ENCODE measurements at places on chromosomes 4 and X. TPM values are rescaled to one million over a fixed set of nuclear protein-coding genes. Genes with fewer than 3 reads are reported as not detected.

GRCh38 chr4:144739511-144740033 is 93.6 kb downstream of the HHIP start:
- DNase-seq = no peak

Gene KDR
- total RNA-seq = not detected

- DNase-seq = peak; percentile 58
Measured at GRCh38 chrX:136577552-136577951, 45.5 kb downstream of the VGLL1 start.

Gene CCDC160
- not detected for total RNA-seq

DNA sequence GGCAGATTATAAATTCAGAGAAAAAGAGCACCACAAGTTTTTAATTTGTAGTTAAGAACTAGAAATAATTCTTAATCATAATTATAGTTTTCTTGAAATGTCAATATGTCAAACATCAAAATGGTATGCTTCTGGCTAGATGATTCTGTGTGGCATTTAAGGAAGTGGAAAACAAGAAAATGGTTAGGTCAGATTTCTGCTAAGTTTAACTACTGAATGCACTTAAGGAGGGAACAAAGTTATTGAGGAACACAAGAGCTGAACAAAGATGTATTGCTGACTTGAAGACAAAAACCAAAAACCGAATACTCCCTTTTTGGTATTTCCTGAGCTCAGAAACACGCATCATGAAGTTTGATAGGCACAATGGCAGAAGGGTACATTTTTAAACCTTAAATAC is 58.7 kb upstream of the GPR34 start:
- DNase-seq = no peak
